ENCODE measurements at places on chromosomes 11 and 22.

DNA sequence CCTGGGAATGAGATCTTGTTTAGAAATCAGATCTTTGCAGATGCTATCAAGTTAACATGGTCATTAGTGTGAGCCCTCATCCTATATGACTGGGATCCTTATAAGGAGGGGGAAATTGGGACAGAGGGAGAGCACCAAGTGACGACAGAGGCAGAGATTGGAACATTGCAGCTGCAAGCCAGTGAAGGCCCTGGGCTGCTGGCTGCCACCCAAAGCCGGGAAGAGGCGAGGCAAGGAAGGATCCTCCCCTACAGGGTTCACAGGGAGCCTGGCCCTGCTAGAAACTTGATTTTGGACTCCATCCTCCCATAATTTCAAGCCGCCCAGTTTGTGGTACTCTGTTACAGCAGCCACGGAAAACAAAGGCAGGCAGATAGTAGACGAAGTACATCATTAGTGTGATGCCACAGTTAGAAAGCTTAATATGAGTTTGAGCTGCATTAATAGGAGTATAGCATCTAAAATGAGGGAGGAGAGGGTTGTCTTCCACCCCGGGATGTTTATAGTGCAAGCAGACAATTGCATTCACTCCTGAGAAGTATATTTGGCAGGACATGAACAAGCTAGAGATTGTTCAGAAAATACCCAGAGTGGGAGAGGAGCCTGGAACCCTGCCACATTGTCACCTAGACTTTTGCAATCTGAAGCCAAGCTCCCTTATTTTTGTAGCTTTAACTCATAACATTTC is 56.8 kb upstream of the CLMP start:
- DNase-seq: no peak

GRCh38 chr11:43124272-43124935 is 187.4 kb upstream of the API5 start:
- no peak for DNase-seq

GRCh38 chr11:45048313-45048841 is 97.7 kb upstream of the TP53I11 start:
- DNase-seq: no peak

- no peak for DNase-seq
Measured at GRCh38 chr11:125446279-125446678, 49.8 kb downstream of the FEZ1 start.

GRCh38 chr11:703506-703905 is 2.5 kb upstream of the EPS8L2 start:
- DNase-seq: no peak

GRCh38 chr11:35912883-35913624 is 30.8 kb upstream of the LDLRAD3 start:
- DNase-seq: no peak

- DNase-seq: no peak
Measured at GRCh38 chr11:119179983-119180382, 5.3 kb upstream of the NHERF4 start.

DNA sequence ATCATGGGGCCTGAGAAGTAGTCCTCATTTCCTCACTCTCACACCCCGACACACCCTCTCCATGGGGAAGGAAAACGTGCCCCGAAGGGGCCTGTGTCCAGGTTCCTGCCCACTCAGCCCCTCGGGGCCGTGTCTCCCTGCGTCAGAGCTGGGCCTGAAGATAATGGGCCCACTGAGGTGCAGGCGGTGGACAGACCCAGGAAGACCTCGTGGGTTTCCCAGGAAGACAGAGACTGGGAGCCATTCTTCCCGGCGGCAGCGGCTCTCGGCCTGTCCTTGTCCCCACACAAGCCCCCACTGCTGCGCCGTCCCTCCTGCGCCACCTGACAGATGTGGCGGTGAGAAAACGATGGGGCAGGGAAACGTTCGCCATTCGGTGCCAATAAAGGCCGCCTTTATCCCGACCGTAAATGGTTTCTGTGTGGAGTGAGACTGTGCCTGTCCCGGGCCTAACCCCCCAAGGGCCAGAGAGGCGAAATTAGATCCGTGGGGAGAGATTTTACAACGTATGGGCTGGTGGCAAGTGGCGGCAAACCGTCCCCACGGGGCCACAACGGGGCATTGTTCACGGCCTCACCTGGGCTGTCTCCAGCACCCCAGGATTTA is 89.0 kb downstream of the CDKN1C start:
- no peak for DNase-seq

DNA sequence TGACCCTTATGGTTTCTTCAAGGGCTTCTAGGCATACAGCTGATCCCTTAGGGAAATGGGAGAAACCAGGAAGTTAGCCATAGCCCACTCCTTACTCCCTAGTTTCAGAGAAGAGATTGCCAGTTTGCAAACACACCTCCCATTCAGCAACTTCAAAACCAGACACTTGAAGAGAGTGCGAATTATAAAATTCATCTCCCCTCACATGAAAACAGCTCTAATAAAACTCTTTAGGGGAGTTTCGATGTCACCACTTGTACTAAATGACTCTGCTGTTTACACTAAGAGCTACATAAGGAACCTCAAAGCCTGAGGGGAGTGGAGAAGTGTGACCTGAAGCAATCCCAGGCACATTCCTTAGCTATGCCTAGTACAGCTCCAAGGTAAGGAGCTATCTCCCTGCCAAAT is 8.3 kb downstream of the LGR4 start:
- no peak for DNase-seq

DNA sequence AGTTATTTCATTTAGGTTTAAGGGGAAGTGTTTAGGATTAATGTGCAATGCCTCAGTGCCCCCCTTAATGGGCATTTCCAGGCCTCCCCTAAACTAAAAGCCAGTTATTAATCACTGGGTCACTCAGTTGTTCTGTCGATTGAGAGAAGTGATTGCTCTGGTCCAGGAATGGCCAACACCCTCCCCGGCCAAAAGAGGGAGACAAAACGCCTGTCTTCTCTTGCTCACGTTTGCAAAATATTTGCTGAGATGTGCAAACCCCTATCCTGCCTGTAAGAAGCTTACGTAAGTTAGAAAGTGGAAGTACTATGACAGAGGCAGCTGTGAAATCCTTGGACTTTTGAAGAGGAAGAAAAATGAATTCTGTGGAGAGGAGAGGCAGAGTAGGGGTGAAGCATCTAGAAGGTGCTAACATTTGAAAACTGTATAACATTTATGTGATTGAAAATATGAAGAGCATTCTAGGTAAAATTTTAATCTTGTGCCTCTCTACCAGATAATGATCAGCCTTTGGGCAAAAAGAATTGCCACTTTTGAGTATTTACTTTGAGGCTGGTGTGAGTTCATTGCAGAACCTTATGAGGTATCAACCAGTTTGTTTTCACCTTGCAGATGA is 37.7 kb downstream of the NTM start:
- DNase-seq: no peak

DNA sequence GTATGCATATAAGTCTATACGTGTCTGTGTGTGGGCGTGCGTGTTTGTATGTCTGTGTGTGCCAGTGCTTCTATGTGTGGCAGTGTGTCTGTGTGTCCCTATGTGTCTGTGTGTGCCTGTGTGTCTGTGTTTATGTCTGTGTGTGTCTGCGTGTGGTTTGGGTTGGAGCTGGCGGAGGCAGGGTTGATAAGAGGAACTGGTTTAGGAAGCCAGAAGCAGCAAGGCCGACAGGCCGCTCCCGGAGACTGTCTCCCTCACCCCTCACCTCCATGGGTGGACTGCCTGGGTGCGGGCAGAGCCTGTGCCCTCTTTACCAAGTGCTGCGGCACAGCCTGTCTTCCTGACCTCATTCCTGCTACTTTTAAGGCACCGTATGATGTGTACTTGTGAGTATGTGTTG is 327.1 kb upstream of the B3GAT1 start:
- no peak for DNase-seq

- DNase-seq: no peak
Measured at GRCh38 chr22:37059876-37060449, 8.4 kb downstream of the KCTD17 start.

- DNase-seq: no peak
Measured at GRCh38 chr11:32566517-32566916, 17.1 kb upstream of the EIF3M start.

DNA sequence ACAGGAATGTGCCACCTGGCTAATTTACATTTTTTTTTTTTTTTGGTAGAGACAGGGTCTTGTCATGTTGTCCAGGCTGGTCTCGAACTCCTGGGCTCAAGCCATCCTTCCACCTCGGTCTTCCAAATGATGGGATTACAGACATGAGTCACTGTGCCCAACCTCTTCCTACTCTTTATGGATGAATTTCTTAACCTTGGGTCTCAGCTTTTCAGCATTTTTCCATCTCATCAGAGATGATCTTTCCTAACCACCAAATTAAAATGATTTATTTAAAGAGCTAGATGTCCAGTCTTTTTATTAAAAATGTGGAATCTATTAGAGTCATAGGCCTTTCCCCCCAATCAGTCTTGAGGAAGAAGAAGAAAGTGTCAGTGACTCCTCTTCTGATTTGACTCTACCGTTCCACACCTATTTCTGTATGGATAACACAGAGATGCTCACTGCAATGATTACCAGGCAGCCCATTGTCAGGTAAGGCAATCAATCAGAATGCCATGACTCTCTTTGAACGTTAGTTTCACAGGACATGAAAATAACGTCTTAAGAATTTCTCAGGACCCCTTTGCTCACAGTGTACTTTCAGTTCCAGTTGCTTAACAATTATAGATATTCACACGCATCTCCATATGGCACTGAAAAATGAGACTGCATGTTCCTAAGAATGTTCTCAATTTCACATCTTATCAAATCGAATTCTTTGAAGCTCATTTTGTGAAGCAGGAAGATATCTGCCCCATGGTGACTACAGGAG is 51.0 kb downstream of the MIAT start:
- no peak for DNase-seq

GRCh38 chr11:36006556-36006955 is 62.7 kb downstream of the LDLRAD3 start:
- DNase-seq: no peak

DNA sequence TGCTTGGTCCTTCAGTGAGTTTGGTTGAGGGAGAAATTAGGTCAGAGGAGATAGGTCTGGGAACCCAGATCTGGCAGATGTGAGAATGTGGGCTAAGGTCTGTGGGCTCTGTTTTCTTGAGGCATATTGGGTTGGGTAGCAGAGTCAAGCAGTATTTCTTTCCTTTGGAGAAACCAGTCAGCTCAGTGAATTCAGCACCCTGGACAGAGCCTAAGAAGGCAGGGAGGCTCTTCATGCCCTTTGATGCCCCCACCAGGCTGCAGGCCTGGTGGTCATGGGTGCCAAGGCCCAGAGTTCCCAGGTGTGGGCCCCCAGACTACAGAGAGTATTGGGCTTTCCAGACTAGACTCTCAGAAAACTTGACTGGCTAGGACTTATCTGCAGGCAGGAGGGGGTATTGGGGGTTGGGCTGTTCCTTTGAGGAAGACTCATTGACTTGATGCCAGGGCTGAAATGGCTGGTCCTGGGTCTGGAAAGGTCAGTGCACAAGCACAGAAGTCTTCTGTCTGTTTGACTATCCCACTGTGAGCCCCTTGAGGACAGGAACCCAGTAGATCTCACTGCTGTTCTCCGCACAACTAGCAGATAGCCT is 45.3 kb upstream of the NECTIN1 start:
- no peak for DNase-seq

- DNase-seq: no peak
Measured at GRCh38 chr11:46216019-46216764, 61.3 kb upstream of the CREB3L1 start.

GRCh38 chr11:126465573-126466188 is 110.2 kb downstream of the ST3GAL4 start:
- DNase-seq: no peak

GRCh38 chr11:12377106-12377823 is at the start of gene PARVA:
Gene PARVA, plus strand, starts transcription at chr11:12377571. Its CDS starts 77 bp downstream, at chr11:12377648.
- no peak for DNase-seq

DNA sequence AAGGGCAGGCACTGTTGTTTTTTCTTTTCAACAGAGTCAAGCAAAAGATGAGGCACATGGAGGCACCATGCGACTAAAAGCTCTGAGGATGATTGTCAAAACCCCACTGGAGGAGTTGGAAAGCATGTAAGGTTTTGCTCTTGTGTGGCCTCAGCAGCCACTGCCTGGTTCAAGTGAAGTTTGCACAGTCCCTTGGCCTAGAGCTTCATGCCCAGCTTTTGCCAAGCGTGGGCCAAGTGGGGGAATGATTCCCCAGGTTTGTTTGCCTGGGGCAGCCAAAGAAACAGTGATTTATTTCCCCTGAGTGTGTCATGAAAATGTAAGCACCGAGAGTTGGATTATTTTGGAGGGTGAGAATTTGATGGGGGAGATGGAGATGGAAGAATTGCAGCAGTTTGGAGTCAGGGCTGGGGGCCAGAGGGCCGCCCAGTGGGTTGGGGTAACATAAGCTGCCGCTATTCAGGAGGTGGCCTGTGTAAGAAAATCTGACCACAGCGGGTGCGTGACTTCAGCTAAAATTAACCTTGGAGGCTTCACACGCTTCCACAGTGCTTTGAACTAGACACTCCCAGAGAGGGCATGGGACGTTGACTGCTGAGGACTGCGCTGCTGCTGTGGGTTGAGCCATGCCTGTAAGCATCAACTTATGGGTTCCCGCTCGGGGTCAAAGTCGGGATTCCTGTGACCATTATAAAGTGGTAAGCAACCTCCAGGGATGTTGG is 100.7 kb downstream of the NAV2 start:
- DNase-seq: no peak

DNA sequence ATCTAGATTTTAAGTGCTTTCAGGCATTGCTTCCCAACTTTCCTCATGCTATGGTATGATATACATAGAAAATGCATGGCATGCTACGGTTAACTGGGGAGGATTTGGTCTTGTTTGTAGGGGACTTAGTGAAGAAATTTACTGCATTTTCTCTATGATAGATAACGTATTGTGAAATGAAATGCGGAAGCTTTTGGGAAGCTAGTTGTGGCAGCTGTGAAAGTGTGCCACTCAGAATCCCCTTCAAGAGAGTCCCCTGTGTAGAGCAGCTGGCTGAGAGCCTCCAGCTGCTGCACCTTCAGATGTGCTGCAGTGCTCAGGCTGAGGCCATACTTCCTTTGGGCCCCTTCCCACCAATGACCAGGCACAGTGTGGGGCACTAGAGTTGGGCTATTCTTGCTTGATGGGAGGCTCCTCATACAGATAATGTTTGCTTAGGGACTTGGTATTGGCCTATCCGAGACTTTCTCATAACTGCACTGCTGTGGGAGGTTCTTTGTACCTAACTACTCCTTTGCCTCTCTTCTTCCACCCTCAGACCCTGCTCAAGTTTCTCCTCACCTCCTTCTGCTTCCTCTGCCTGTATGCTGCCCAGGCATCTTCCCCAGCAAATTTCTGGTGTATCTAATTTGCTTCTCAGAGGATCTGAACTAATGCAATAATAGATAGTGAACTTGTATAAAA is 67.3 kb downstream of the HIPK3 start:
- no peak for DNase-seq

DNA sequence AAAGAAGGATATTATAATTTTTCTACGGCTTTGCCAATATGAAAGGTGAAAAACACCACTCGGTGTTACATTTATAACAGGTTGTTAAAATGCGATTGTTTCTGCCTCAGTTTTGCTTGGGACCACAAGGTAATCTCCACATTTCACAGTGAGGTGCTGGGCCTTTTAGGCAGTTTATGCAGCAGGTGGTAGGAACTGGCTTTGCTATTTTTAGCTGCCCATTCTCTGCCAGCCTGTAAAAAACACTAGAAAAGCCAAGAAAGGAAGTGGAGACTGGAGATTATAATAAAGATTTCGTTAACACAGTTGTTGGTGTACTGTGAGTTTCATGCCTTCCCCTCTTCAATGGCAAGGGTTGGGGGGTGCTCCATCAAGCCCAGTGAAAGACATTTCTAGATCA is 8.0 kb upstream of the MRPL16 start:
- no peak for DNase-seq

- DNase-seq: no peak
Measured at GRCh38 chr22:40862013-40862412, at the start of gene DNAJB7. Gene DNAJB7, minus strand, starts transcription at chr22:40862113. Its CDS starts 119 bp downstream, at chr22:40861994.

- no peak for DNase-seq
Measured at GRCh38 chr11:126485021-126485792, 129.7 kb downstream of the ST3GAL4 start.
